Activated naive CD8-positive, alpha-beta T cell treated with anti-CD3 and anti-CD28 coated beads, Interleukin-2, amount 10 ng/mL, durations not matched to agents 7 days and 5 days (primary cell): ENCODE measurements at places on chromosomes 13 and 19. TPM values are rescaled to one million over a fixed set of nuclear protein-coding genes. Genes with fewer than 3 reads are reported as not detected.

Gene PTH2
- total RNA-seq: not detected

Gene SLITRK5
- not detected for total RNA-seq

Gene SULT2B1
- total RNA-seq: not detected

Gene LINGO3
- total RNA-seq: 0.69 TPM

Gene NXNL1
- total RNA-seq: not detected

Gene OR7D2
- total RNA-seq: not detected

Gene SLC44A2
- 156 TPM for total RNA-seq

Gene SPACA4
- total RNA-seq: not detected

Gene GGN
- total RNA-seq: not detected

Gene FUT1
- 0.22 TPM for total RNA-seq

Gene CPB2
- total RNA-seq: not detected

Gene CDC42EP5
- total RNA-seq: not detected

Gene ZNF763
- total RNA-seq: 6.1 TPM

Gene ZNF793
- 10.6 TPM for total RNA-seq

Gene KIR2DL4
- total RNA-seq: not detected

Gene KLF5
- 6.1 TPM for total RNA-seq

Gene ATP8A2
- total RNA-seq: 1.4 TPM

Gene GPC6
- total RNA-seq: not detected

Gene LRRC4B
- total RNA-seq: not detected

Gene KIR3DL1
- 0.23 TPM for total RNA-seq

Gene ADAMTSL5
- 1.8 TPM for total RNA-seq

Gene SHISA7
- total RNA-seq: not detected

Gene FARP1
- total RNA-seq: 1.9 TPM

Gene MRPL54
- 68.9 TPM for total RNA-seq

Gene CASP14
- not detected for total RNA-seq

Gene PLPPR2
- 5.5 TPM for total RNA-seq

Gene CEACAM8
- total RNA-seq: not detected

Gene AKT1S1
- total RNA-seq: 17.3 TPM

Gene AMH
- 10.4 TPM for total RNA-seq

Gene IGFL1
- not detected for total RNA-seq

Gene LILRA1
- total RNA-seq: not detected

Gene LILRB5
- total RNA-seq: 0.36 TPM

Gene ACER1
- 0.54 TPM for total RNA-seq

Gene CRB3
- 3.5 TPM for total RNA-seq

Gene FSD1
- 20.8 TPM for total RNA-seq

Gene S1PR5
- total RNA-seq: 4.7 TPM

Gene LRFN3
- total RNA-seq: 10.7 TPM

Gene MBD3L5
- total RNA-seq: not detected

Gene C2CD4C
- total RNA-seq: not detected

Gene SPIB
- not detected for total RNA-seq
